HFFc6 (cell line): ENCODE measurements at places on chromosomes 7 and 10. TPM values are rescaled to one million over a fixed set of nuclear protein-coding genes. Genes with fewer than 3 reads are reported as not detected.

GRCh38 chr10:86360657-86361056, 5.9 kb downstream of the GRID1 start:
- no peak overlapping the region for H3K4me3 ChIP-seq
- no peak for DNase-seq
- no peaks in the 10 kb centered on the region for H3K4me1 ChIP-seq
- H3K27ac ChIP-seq: no peak overlapping the region

DNA sequence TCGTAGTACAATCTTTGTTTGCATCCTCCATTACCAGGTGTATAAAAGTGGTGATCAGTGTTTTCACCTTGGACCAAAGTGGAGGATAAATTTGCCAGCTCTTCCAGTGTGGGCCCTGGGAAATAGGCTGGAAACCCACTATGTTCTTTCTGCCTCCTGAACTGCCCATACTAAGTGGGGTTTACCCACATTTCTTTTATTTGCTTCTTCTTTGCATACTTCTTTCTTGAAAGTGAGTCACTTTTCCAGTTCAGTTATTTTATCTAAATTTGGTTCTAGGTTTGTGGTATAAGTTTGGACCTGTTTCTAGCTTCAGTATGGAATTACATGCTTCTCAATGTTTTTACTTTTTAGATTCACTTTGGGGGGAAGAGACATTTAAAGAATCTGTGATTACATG, 126.2 kb upstream of the ACBD5 start:
- H3K27me3 ChIP-seq: peaks cover 7% of the 10 kb centered on the region
- H3K4me3 ChIP-seq: no peak overlapping the region
- H3K27ac ChIP-seq: no peak overlapping the region
- no peaks in the 10 kb centered on the region for H3K4me1 ChIP-seq
- no peak for DNase-seq
- no peaks in the 10 kb centered on the region for H3K36me3 ChIP-seq

DNA sequence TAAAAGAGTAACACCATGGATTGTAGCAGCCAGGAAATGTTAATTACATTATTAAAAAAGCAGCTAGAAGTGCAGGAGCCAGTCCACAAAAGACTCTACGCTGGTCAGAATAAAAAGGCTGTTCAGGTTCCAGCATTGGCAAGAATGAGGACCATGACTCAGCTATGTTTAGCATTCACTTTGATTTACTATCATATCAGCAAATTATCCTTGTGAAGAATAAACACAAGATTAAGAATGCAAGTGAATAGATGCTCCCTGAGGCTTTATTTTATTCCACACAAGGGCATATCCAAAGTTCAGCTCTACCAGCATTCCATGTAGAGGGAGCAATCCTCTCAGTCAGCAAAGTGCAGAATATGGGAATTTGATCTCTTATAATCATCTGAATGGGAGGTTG, 13.6 kb downstream of the DGKB start:
- H3K27me3 ChIP-seq: no peaks in the 10 kb centered on the region
- H3K4me3 ChIP-seq: no peak overlapping the region
- DNase-seq: peak; percentile 1
- H3K36me3 ChIP-seq: no peaks in the 10 kb centered on the region
- no peak overlapping the region for H3K27ac ChIP-seq

HOXA4 gene
- total RNA-seq: 0.35 to 0.68 TPM (median 0.39 TPM) in 3 replicates

- peaks cover 4% of the 10 kb centered on the region for H3K27me3 ChIP-seq
- H3K4me3 ChIP-seq: no peak overlapping the region
- peaks cover 20% of the 10 kb centered on the region for H3K36me3 ChIP-seq
- H3K4me1 ChIP-seq: peaks cover 37% of the 10 kb centered on the region
Measured at GRCh38 chr7:128794020-128794419, 2.3 kb downstream of the CCDC136 start.
